ENCODE measurements at places on chromosomes 12 and 14. TPM values are rescaled to one million over a fixed set of nuclear protein-coding genes. Genes with fewer than 3 reads are reported as not detected.

Gene TTC9
- 3.5 TPM for total RNA-seq

Gene C12orf60
- total RNA-seq = 1.9 TPM

Gene CLEC4D
- total RNA-seq = not detected

Gene ACOT6
- not detected for total RNA-seq

Gene SLC8B1
- 22.4 TPM for total RNA-seq

Gene NANOG
- total RNA-seq = 0.32 TPM

Gene OR11H6
- not detected for total RNA-seq

All from articular chondrocyte of knee joint (primary cell).